ENCODE measurements at places on chromosomes 5 and 9.

DNA sequence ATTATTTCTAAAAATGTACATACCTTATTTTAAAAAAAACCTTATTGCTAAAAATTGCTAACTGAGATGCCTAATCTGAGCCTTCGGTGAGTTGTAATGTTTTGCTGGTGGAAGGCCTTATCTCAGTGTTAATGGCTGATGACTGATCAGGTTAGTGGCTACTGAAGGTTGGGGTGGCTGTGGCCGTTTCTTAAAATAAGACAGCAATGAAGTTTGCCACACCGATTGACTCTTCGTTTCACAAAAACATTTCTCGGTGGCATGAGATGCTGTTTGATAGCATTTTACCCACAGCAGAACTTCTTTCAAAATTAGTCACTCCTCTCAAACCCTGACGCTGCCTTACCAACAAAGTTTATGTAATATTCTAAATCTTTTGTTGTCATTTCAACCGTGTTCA lies 14.7 kb downstream of the CENPK start:
- no peak for DNase-seq

GRCh38 chr5:113478691-113479090 lies 9.6 kb downstream of the MCC start:
- DNase-seq = no peak

- DNase-seq = no peak
Measured at GRCh38 chr9:77956555-77956954, 75.1 kb downstream of the GNAQ start.

GRCh38 chr9:94511134-94511954 lies 43.5 kb upstream of the PCAT7 start:
- DNase-seq = no peak

GRCh38 chr5:117262572-117263131 lies 688.0 kb upstream of the SEMA6A start:
- no peak for DNase-seq

- no peak for DNase-seq
Measured at GRCh38 chr5:135249658-135250057, 149.4 kb downstream of the MACROH2A1 start.

DNA sequence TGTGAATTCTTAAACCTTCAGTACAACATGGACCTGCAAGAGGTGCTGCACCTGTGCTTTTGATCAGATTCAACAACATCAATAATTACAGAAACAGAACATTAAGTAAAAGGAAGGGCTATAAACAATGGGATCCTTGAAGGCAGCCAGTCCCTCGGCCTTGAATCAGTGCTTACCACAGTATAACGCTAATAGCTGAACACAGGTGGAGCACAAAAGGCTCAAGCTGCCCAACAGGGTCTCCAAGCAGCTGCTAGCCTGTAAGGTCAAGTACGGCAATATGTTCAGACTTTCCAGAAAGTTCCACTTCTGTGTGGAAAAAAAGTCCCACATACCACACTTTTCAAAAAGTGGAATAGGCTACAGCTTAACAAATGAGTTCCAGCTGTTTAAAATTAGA lies 61.9 kb upstream of the ITGA1 start:
- no peak for DNase-seq

- DNase-seq = no peak
Measured at GRCh38 chr5:61342071-61342501, 10.0 kb downstream of the ZSWIM6 start.

DNA sequence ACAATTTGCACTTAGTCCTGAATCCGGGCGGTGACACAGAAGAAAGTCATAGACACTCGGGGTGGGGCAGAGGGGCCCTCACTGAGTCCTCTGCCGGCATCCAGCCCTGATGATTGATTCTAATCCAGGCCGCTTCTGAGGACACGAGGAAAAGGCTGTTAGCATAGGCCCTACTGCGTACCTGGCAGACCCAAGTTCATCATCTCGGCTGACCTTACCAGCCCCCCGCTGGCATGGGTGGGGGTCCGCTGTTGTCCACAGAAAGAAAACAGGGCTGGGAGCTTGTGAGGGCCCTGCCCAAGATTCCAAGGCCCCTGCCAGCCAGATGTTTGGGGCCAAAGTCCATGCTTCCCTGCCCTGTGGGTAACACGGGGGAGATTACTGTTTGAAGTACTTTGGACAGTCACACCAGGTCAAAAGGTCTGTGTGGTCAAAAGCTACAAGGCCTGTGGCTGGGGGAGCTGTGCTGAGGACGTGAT lies 24.5 kb downstream of the ERGIC1 start:
- DNase-seq = no peak

DNA sequence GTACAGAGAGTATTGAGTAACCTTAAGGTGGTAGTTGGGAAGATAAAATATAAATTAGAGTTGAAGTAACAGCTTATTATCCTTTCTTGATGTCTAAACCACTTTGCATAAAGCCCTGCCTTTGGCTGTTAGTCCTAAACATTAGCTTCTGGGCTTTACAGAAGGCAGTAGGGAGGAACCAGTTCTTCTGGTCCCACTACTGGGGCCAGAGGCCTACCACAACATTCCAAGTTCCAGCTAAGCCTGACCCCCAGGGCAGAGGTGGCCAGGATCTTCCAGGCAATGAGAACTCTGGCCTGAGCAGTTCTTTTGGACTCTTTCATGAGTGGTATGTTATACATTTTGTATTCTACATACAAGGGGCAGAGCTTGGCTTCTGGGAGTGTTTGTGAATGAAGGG lies 26.1 kb downstream of the DNAI1 start:
- DNase-seq = no peak

DNA sequence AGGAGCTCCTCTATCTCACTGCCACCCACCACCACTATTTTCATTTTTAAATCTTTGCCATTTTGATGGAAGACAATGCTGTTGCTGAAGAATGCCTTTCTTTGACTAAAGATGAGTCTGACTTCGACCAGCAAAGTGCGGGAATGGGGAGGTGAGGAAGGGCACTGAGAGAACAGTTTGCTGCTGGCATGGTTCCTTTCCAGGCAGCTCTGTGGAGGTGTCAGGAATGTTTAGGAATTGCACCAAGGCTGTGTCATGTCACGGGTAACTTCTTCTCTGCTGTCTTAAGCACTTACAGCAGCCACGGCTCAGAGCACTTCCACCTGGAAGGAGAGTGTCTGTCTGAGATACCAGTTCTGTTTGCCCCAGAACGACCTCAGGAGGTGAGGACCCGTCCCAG lies 41.4 kb upstream of the SHB start:
- peak; percentile 28 for DNase-seq

- no peak for DNase-seq
Measured at GRCh38 chr9:24553183-24553552, 7.5 kb upstream of the IZUMO3 start.

DNA sequence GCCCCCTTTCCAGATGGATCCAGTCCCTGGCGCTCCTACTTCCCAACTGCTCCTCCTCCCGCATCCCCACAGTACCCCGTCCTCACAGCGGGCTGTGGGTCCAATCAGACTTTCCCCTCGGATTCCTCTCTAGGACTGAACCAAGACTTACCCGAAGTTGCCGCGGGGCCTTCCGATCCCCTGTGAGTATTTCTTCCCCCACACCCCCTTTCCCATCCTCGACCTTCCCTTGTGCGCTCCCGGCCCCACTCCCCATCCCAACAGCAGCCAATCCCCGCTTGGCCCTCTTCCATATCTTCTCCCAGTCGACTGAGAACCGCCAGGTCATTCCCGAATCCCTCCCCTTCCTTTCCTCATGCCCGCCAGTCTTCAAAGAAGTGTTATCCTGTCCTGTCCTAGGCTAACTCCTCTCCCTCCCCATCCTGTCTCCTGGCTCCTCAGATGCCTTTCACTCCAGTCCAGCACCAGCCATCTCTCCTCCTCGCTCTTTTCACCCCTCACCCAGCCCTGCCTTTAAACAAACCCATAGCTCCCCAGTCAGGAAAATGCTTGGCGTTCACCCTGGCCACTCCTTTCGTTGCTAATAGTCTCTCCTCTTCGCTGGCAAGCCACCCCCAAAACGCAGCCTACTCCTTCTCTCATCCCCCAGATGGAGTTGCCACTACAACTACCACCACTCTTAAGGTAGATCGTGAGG lies 646 bp downstream of the SWI5 start:
- DNase-seq = peak; percentile 79

DNA sequence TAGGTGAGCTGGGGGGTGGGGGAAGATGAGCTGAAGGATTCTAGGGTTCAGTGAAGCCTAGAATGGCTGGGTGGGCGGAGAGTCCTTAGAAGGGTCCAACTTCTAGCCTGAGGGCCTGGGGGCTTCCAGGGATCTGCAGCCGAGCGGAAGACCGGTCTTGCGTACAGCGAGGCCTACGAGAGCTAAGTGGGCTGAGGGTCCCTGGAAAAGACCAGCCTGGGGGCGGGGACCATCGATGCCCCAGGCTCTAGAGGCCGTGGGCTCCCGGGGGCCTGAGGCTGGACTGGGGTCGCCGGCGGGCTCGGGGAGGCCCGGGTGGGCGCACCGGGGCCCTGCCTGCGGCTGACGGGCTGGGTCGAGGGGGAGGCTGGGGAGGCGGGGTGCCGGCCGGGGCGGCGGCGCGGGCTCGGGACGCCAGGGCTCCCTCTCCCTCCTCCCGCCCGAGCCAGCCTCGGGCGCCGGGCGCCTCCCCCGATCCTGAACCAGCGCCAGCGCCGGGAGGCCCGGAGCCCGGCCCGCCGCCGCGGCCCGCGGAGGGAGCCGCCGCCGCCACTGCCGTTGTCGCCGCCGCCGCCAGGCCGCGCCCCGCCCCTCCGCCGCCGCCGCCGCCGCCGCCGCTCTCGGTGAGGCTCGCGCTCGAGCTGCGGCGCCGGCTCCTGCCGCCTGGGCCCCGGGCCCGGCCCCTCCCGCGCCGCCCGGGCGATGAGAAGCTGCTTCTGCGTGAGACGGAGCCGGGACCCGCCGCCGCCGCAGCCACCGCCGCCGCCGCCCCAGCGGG lies at the start of gene MVB12B:
MVB12B (plus strand) TSS at position 602 of the 778 bp plus-strand sequence; CDS start at position 703, 101 bp downstream.
- DNase-seq = peak; percentile 72

DNA sequence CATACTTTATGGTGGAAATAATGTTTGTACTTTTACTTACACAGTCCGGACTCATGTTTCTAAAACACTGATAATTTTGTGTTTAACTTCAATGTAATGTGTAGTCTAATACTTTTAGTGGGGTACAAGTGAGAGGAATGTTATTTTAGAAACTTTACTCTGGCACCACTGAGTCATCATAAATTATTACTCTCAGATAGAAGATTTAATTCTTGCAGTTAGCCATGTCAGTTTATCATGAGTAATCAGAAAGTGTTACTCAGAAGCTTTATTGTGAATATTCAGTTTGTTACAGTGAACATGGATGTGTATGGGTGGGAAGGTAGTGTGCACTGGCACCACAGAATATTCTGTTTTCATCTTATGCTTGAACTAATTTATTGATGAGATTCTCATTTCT lies 20.0 kb downstream of the OGN start:
- no peak for DNase-seq

- no peak for DNase-seq
Measured at GRCh38 chr9:81377921-81378320, 311.4 kb downstream of the TLE1 start.

DNA sequence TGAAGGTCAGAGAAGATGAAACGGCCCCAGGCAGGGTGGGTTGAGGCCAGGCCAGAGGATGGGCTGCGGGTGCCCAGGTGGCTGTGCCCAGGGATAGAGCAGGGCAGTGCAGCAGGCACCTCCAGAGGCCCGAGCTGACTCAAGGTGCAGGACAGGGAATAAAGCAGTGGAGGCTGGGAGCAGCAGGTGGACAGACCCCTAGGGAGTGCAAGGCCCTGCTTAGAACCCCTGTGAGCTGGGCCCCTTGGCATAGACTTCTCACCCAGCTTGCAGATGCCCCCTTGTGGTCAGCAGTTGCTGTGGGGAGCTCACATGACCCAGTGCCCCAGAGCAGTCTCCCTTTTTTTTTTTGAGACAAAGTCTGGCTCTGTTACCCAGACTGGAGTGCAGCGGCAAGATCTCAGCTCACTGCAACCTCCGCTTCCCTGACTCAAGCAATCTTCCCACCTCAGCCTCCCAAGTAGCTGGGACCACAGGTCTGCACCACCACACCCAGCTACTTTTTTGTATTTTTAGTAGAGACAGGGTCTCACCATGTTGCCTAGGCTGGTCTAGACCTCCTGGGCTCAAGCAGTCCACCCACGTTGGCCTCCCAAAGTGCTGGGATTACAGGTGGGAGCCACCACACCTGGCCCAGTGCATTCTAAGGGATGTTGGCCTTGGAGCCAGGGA lies 118.8 kb downstream of the WNK2 start:
- DNase-seq = peak; percentile 64

DNA sequence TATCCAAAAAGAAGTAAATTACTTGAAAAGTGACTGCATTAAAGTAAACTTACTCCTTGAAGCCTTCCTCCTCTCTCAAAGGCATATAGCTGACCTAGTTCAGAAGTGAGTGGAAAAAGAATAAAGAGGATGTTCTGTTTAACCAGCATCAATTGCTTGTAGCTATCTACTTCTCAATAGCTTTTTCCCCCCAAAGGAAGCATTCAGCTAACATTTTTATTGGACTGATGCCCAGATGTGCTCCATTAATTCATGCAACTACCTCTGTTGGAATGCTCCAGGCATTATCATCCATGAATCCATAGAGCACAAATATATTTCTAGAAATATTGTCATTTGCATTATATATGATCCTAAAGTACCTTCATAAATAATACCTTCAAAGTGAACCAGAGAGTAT lies 132.8 kb downstream of the RASEF start:
- DNase-seq = no peak

DNA sequence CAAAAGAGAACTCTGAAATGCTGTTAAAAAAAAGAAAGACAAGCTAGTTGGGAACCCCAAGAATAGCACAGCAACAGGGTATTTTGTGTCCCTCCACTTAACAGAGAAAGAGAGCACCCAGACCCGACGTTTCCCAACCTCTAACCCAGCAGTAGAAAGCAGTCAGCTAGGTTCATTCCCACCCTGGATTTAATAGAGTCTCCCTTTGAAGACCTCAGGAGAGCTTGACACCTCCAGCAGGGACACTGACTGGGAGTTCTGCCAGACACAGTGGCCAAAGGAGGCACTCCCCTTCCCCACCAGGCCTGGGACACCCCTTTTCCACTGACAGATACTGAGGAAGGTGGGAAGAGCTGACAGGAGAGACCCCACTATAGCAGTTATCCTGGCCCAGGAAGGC lies 337.5 kb upstream of the MSX2 start:
- no peak for DNase-seq

DNA sequence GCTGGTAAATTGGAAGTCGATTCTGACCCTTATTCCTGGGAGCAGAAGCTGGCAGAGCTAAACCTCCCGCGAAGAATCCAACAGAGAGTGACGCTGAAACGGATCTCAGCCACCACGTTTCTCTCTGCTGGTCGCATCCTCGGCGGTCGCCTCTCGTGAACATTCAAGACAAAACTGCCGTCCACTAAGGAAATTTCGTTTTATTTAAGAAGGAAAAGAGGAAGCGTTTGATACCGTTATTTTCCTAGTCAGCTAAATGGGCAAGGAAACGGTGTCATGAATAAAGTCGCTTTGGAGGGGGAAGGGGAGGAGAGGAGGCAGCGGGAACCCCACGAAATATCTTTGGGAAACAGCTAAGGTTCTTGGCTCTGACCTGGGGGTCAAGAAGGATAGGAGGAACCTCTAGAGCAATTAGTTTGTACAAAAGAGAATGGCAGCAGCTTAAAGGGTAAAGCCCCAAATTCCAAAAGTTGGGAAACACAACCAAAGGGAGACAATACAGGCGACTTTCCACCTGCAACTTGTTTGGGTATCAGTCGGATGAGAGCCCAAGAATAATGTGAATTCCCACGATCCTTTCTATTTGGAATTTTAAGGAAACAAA lies 1.9 kb downstream of the FOXB2 start:
- DNase-seq = no peak

- no peak for DNase-seq
Measured at GRCh38 chr9:95834281-95834907, 41.1 kb upstream of the ERCC6L2 start.
